ENCODE measurements at places on chromosomes 13 and 19. TPM values are rescaled to one million over a fixed set of nuclear protein-coding genes. Genes with fewer than 3 reads are reported as not detected.

GRCh38 chr19:5246554-5247155, 94.0 kb downstream of the PTPRS start:
- no peak for DNase-seq

Gene ZNF563
- 5.0 TPM for polyA plus RNA-seq

- no peak for DNase-seq
These were observed 195.7 kb downstream of the KLF12 start for GRCh38 chr13:73938372-73939070.

Gene ZNF83
- 74.7 TPM for polyA plus RNA-seq

GRCh38 chr19:13401388-13401787, 104.9 kb downstream of the CACNA1A start:
- no peak for DNase-seq

GRCh38 chr13:19153782-19154450, 27.7 kb downstream of the TUBA3C start:
- DNase-seq, result no peak

GRCh38 chr13:37811441-37811840, 58.1 kb downstream of the TRPC4 start:
- no peak for DNase-seq

GRCh38 chr13:78323848-78324247, 279.5 kb downstream of the POU4F1 start:
- no peak for DNase-seq

DNA sequence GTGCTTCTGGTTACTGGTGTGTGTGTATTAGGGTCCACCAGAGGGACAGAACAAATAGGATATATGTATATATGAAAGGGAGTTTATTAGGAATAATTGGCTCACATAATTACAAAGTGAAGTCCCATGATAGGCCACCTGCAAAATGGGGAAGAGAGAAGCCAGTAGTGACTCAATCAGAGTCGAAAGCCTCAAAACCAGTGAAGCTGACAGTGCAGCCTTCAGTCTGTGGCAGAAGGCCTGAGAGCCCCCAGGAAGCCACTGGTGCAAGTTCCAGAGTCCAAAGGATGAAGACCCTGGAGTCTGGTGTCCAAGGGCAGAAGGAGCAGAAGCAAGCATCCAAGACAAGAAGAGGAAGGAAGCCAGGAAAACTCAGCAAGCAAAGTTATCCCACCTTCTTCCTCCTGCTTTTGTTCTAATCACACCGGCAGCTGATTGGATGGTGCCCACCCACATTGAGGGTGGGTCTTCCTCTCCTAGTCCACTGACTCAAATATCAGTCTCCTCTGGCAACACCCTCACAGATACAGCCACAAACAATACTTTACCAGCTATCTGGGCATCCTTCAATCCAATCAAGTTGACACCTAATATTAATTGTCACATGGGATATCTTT, 21.7 kb upstream of the SCEL start:
- no peak for DNase-seq

DNA sequence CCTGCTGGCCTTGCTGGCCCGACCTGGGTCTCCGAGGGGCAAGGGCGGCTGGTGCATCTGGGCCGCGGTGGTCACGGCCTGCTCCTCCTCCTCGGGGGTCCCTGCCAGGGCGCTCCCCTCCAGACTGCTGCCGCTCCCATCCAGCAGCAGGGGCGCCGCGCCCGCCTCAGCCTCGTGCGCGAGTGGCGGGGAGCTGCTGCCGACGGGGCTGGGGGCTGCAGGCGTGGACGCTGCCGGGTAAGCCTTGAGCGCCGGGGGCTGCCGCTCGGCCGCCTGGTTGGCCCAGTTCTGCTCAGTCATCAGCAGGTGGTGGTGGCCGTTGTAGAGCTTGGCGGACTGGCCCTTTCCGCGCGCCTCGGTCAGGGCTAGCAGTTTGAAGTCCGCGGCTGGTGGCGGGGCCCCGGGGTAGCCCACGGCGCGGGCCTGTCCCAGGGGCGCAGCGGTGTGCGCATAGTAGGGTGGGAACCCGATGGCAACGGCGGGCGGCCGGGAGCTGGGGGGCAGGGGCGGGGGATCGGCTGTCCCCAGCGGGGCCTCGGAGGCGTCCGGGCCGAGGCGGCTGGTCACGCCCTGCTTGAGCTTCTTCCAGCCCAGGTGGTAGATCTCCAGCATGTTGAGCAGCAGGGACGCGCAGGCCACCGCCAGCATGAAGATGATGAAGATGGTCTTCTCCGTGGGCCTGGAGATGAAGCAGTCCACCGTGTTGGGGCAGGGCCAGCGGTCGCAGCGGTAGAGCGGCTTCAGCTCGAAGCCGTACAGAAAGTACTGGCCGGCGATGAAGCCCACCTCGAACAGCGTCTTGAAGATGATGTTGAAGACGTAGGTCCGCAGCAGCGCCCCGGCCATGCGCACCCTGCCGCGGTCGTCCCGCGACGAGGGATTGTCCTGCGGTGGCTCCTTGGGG, 18.6 kb downstream of the GJA3 start:
- DNase-seq, result no peak

- no peak for DNase-seq
These were observed 892 bp downstream of the TRIR start for GRCh38 chr19:12733369-12734214.

DNA sequence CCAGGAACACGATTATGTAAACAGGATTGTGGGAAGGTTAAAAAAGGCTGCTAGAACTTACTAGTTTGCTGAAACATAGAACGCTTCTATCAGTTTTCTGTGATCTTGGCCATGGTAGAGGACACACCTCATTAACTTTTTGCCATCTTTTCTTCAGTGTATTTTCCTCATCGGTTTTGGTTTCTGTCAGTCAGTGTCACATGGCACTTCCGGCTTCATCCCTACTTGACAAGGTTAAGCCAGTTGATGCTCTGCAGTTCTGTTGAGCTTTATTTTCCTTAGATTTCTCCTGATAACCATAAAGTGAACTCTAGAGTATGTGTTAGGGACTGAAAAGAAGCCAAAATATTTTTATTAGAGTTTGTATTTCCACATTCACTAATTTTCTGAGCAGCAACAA, 147.5 kb downstream of the NDFIP2 start:
- no peak for DNase-seq

Gene APOC4
- not detected for polyA plus RNA-seq

Gene FFAR1
- polyA plus RNA-seq, result 0.57 TPM

DNA sequence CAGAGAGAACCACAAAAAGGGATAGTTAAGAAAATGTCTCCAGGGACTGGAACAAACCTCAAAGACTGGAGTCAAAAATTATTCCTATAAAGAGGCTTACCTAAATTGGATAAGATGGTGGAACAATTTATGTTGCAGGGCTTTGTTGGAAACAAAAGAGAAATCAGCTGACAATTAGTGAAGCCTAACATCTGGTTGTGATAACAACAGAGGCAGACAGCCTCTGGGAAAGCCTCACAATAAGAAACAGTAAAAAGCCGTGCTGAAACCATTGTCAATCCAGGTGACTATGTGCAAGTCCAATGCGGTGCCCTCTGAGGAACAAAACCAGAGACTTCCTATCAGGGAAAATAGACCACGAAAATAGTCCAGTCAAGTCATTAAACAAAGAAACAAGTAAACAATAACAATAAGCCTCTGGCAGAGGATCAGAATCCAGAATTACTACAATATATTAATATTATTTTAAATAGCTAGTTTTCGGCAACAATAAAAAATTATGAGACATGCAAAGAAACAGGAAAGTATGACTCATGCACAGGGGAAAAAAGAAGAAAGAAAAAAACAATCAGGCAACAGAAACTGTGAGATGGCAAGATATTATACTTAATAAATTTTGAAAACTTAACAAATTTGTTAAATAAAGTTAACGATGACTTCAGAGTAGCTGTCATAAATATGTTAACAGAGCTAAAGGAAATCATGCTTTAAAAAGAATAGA, 99.7 kb upstream of the RXFP2 start:
- DNase-seq, result no peak

Gene COL4A1
- 675 TPM for polyA plus RNA-seq

Gene LMTK3
- polyA plus RNA-seq, result 2.3 TPM

Gene ZNF225
- 10.0 TPM for polyA plus RNA-seq

GRCh38 chr13:38743466-38743865, 56.6 kb downstream of the FREM2 start:
- DNase-seq, result no peak

Gene DENND1C
- 39.4 TPM for polyA plus RNA-seq

DNA sequence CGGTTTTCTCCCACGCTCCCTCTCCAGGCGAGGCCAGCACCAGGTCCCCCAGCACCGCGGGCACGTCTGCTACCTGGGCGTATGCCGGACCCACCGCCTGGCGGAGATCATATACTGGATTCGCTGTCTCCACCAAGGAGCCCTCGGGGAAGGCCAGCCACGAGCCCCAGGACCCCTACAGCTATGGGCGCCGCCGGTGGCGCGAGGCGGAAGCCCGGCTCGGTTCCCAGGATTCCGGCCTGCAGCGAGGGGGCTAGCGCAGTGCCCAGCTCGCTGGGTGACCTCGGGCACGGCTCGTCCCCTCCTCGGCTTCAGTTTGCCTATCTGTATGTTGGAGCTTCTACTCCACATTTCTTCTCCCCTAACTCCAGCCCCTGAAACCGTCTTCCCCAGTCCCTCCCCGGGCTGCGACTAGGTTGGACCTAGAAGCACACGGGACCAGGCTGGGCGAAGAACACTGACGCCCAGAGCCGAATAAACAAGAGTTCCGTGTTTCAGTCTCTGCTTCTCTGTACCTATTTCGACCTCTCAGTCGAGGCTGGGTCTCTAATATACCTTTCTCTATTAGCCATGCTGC, 749 bp upstream of the CPT1C start:
- DNase-seq, result no peak

DNA sequence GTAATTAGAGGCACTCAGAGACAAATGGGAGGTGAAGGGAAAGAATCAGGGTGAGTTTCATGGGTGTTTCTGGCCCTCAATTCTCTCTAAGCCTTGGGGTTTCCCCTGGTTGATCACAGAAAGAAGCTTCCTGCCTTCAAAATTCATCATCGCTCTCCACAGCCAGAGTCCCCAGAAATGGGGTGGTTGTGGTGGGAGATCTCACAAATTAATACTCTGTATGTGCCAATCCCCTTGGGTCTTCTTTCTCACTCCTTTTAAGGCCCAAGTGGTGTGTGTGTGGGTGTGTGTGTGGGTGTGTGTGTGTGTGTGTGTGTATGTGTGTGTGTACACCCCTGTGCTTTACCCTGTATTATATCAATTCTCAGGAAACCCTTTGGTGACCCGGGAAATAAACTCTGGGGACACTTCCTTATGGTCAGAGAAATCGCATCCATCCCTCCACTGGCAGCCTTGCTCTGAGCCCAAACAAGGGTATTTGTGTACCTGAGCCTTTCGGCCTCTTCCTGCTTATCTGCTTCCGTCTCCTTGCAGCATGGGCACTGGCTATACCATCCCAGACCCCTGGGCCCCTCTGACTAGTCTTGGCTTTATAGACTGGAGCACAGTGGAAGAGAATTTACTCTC, 2.8 kb upstream of the FCGBP start:
- no peak for DNase-seq

- DNase-seq, result no peak
These were observed 115.3 kb downstream of the TBC1D4 start for GRCh38 chr13:75366380-75367280.

GRCh38 chr13:26247011-26247410, 6.9 kb upstream of the CDK8 start:
- DNase-seq, result no peak

DNA sequence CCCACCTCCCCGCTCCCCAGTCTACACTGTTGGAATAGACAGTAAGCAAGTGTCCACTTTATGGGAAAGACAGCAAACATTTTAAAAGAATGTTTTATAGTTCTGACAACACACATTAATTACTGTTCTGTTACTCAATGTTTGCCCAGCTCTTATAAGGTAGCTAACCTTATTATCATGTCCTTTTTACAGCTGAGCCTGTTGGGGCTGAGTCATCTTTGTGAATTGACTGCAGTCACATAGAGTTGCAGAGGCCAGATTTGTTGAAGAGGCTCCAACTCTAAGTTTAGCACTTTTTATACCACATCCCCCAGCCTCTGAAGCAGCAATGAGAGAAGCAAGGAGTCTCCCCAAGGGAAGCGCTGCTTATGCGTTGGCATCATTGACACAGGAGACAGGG, 76.2 kb downstream of the C13orf42 start:
- no peak for DNase-seq

GRCh38 chr13:97385854-97386253, 48.1 kb upstream of the RAP2A start:
- DNase-seq, result no peak

- DNase-seq, result no peak
These were observed 101.0 kb downstream of the PAN3 start for GRCh38 chr13:28239374-28239773.

Gene TNFRSF19
- polyA plus RNA-seq, result 56.0 TPM

GRCh38 chr13:40457929-40458719, 208.3 kb downstream of the FOXO1 start:
- no peak for DNase-seq

DNA sequence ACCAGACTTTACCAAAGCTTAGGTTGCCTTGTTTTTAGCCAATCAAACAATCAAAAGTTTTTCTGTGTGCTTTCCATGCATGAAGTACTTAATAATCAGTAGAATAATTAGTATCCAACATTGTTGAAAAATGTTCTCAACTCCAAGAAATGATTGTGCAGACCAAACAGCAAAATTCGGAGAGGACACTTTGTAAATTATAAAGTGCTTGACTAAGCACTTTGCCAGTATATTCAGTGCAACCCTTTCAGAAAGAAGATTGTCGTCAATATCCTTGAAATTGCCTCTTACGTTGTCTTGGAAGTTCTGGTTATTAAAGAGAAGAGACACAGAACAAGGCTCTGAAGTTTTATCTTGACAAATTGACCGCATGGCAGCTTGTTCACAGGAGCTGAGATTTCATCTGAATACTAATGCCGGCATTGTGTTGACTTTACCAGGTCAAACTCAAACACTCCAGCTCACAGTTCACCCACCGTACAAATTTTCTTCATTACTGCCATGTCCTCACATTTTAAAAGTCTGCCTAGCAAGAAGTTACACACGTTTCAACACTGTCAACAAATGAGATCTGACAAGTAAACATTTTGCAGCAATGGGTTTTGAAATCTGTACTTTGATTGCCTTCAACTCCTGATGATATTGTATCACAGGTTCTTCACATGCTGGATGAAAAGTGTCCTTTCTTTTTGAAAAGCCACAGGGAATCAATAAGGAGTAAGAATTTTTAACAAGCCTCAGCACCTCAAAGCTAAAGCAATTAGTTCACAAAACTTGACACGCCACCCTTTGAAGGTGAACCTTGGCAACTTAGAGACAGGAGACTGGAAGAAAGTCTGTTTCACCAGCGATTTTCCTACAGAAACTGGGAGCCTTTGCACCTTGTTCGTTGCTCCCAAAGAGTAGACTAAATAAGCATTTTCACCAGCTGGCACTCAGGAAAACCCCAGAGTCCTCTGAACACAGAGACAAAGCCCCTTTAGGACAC, 150.9 kb downstream of the RFC3 start:
- no peak for DNase-seq

Gene KIR2DL1
- polyA plus RNA-seq, result not detected

DNA sequence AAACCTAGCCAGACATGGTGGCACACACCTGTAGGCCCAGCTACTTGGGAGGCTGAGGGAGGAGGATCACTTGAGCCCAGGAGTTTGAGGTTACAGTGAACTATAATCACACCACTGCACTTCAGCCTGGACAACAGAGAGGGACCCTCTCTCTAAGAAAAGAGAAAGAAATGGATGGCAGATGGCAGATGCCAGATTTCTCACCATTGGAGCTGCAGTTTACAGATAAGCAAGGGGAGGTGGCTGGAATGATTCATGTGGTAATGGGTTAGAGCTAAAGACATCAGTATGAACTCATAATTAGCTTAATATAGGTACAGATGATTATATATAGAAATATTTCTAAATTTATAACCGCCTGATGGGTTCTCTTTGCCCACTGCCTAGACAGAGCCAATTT, 80.1 kb upstream of the IPO5 start:
- DNase-seq, result no peak

- no peak for DNase-seq
These were observed 730 bp downstream of the NRTN start for GRCh38 chr19:5805462-5806132.

Gene SULT2A1
- polyA plus RNA-seq, result 0.12 TPM

All from right renal pelvis (tissue), 4 donors.